Activated B cell treated with CpG ODN at 0.5 μM for 24 hours (primary cell): ENCODE measurements at places on chromosomes 16 and 17.

DNA sequence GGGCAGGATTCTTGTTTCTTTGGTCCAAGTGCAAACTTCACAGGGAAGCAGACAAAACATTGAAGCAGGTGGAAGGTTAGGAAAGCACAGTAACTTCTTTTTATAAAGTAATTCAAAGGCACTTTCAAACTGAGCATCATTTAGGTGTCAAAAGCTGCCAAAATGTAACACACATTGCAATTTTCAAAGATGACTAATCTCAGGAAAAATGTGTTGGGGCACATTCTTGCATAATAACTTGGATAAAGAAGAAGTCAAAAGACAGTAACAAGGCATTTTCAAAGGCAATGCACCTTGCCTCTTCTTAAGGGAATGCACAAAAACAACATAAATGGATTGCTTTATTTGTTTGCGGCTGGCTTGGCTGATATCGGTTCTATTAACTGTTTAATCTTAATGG is 3.6 kb downstream of the KCNJ2 start:
- H3K36me3 ChIP-seq = no peaks in the 10 kb centered on the region
- no peak overlapping the region for H3K4me3 ChIP-seq
- H3K27ac ChIP-seq = no peak overlapping the region
- peaks cover 17% of the 10 kb centered on the region for H3K4me1 ChIP-seq
- H3K27me3 ChIP-seq = peaks cover 20% of the 10 kb centered on the region

DNA sequence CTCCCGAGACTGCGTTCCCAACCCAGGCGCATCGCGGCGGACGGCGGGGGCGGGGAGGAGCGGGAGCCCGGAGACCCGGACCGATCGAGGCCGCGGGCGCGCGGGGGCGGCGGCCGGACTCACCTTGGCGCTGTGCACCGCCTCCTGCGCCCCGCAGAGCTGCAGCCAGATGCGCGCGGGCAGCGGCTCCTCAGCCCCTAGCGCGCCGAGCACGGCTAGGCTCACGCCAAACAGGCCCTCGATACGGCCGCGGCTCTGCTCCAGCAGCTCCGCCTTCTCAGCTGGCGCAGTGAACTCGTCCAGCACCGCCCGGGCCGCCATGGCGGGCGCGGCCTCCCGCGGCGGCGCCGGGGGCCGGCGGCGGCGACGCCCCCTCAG is 339 bp downstream of the N4BP1 start:
- H3K4me3 ChIP-seq = peak overlapping the region; percentile 89
- no peak for DNase-seq
- H3K27ac ChIP-seq = peak overlapping the region; percentile 78
- H3K4me1 ChIP-seq = peaks cover 30% of the 10 kb centered on the region
- H3K36me3 ChIP-seq = peaks cover 6% of the 10 kb centered on the region

DNA sequence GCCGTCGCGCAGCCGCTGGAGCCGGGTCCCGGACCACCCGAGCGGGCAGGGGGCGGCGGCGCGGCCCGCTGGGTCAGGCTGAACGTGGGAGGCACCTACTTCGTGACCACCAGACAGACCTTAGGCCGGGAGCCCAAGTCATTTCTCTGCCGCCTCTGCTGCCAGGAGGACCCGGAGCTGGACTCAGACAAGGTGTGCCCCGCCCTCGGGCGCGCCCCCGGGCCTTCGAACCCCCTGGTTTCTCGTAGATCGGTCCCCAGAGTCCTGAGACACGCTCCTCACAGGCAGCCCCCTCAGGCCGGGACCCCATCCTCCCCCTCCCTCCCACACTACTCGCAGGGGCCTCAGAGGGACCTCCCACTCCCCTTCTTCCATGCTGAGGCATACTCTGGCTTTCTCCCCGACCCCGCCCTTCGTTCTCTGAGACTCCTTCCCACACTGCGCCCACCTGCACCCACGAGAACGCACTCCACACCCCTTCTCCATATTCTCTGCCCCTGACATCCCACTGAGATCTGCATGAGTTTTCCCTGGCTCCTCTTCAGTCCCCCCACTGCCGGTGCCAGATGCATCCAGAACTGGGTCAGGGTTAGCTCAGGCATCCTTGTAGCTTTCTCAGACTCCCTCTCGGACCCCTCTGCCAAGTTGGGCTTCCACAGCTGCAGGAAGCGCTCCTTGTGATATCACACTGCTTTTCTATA is 523 bp downstream of the KCTD2 start:
- H3K4me1 ChIP-seq = peaks cover 37% of the 10 kb centered on the region
- peak overlapping the region; percentile 88 for H3K4me3 ChIP-seq
- peaks cover 29% of the 10 kb centered on the region for H3K36me3 ChIP-seq
- H3K27me3 ChIP-seq = no peaks in the 10 kb centered on the region
- H3K27ac ChIP-seq = peak overlapping the region; percentile 78
- DNase-seq = no peak

DNA sequence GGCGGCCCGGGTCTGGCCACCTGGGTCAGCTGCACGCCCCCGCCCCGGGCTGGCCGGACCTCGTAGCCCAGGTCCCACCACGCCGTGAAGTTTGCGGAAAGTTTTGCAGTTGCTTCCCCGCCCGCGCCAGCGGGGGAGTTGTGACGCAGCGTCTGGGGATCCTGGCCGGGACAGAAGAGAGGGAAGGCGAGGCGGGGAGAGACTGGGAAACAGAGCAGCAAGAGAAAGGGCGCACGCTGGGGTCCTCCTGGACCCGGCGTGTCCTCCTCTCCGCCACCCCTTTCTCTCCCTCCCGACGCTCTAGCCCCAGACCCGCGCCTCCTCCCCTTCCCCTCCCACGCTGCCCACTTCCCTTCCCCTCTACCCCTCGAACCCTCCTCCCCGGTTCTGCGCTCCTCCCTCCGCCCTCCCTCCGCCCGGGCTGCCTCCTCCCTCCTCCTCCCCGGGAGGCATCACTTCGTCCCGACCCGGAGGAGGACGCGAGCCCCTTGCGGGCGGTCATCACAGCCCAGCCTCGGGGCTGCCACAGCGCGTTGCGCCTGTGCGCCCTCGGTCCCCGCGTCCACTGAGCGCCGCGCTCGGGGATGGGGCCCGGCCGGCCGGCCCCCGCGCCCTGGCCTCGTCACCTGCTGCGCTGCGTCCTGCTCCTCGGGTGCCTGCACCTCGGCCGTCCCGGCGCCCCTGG is at the start of gene MRC2:
Gene MRC2 (plus strand): TSS at position 452 of the 685 bp plus-strand sequence. CDS start 133 bp downstream, at position 585.
- H3K36me3 ChIP-seq = no peaks in the 10 kb centered on the region
- H3K4me1 ChIP-seq = peaks cover 13% of the 10 kb centered on the region
- no peak within 1 kb of the TSS for H3K27ac ChIP-seq
- DNase-seq = no peak
- peak within 1 kb of the TSS; percentile 66 for H3K4me3 ChIP-seq

- H3K4me3 ChIP-seq = peak within 1 kb of the TSS; percentile 99
- H3K27ac ChIP-seq = peak within 1 kb of the TSS; percentile 96
- H3K36me3 ChIP-seq = peaks cover 6% of the 10 kb centered on the region
- DNase-seq = peak; percentile 62
- H3K4me1 ChIP-seq = peaks cover 23% of the 10 kb centered on the region
These were observed at the start of gene SGSM2 for GRCh38 chr17:2336852-2337543. Gene SGSM2 (plus strand): TSS chr17:2337501. CDS start chr17:2337689, 188 bp downstream.

GRCh38 chr17:45022655-45023339 is 28.6 kb downstream of the DCAKD start:
- peaks cover 32% of the 10 kb centered on the region for H3K27me3 ChIP-seq
- no peak for DNase-seq
- H3K4me1 ChIP-seq = peaks cover 32% of the 10 kb centered on the region
- H3K4me3 ChIP-seq = no peak overlapping the region

DNA sequence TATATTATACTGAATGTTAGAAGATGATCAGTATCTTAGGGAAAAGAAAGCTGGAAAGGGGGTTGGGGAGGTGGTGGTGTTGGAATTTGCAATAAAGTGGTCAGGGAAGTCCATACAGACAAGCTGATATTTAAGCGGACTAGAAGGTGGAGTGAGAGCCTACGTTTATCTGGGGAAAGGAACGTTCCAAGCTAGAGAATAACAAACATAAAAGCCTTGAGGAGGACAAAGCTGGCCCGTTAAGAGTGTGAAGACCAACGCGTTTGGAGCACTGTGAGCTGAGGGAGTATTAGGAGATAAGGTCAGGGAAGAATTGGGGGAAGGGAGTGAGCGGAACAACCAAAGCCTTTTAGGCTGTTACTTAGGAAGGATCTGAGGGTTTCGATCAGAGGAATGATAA is 1.4 kb downstream of the DDX42 start:
- DNase-seq = no peak
- H3K4me3 ChIP-seq = peak overlapping the region; percentile 92
- H3K36me3 ChIP-seq = peaks cover 63% of the 10 kb centered on the region
- peaks cover 64% of the 10 kb centered on the region for H3K4me1 ChIP-seq

DNA sequence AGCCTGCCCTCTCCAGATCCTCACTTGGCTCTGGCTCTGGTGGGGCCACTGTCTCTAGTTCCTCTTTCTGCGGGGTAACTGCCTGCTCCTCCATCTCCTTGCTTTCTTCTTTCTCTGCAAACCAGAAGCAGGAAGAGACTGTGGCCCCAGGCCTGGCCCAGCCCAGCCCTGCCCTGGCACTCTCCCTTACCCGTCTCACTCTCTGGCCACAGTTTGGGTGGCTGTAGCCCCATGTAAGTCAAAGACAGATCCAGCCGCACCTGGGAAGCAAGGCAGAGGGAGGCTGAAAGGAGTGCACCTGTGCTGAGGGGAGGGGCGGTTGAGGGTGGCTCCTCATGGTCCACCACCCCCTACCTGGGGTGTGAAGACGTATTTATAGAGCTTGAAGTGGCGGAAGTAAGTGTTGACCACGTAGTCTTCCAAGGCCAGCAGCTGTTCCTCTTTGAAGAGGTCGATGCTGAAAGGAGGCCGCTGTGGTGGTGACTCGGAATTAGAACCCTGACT is 2.8 kb downstream of the CFAP119 start:
- peaks cover 52% of the 10 kb centered on the region for H3K36me3 ChIP-seq
- no peaks in the 10 kb centered on the region for H3K27me3 ChIP-seq
- no peak for DNase-seq

GRCh38 chr17:75557075-75557851 is 30.3 kb upstream of the MYO15B start:
- no peak overlapping the region for H3K27ac ChIP-seq
- H3K36me3 ChIP-seq = peaks cover 3% of the 10 kb centered on the region
- no peak for DNase-seq

GRCh38 chr16:1674751-1675664 is 3.1 kb upstream of the JPT2 start:
- peaks cover 60% of the 10 kb centered on the region for H3K36me3 ChIP-seq
- H3K27me3 ChIP-seq = no peaks in the 10 kb centered on the region
- no peak overlapping the region for H3K27ac ChIP-seq
- no peak for DNase-seq
- H3K4me1 ChIP-seq = peaks cover 14% of the 10 kb centered on the region

- DNase-seq = no peak
- H3K27ac ChIP-seq = peak within 1 kb of the TSS; percentile 30
- H3K4me3 ChIP-seq = no peak within 1 kb of the TSS
- no peaks in the 10 kb centered on the region for H3K36me3 ChIP-seq
- peaks cover 19% of the 10 kb centered on the region for H3K4me1 ChIP-seq
These were observed at the start of gene AHSP for GRCh38 chr16:31527734-31528274. Gene AHSP (plus strand): TSS chr16:31527900. CDS start chr16:31528140, 240 bp downstream.

DNA sequence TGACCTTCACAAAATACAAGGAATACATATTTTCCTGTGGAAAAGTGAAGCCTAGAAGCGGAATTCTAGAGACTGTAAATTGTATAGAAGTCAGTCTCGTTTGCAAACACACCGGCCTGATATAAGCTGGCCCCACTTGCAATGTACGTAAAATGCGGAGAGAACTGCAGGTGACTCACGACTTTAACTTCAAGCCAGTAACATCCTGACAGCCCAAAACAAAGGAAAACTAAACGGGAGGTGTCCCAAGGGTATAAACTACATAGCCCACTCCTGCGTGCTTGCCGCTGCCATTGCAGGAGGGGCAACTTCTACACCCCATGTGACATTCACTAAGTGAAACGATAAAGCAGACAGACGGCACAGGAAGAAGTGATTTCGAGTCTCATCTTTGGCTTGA is 101.6 kb downstream of the CYTH1 start:
- H3K27me3 ChIP-seq = no peaks in the 10 kb centered on the region
- H3K36me3 ChIP-seq = peaks cover 91% of the 10 kb centered on the region
- no peak overlapping the region for H3K27ac ChIP-seq

- no peak overlapping the region for H3K27ac ChIP-seq
- no peak for DNase-seq
- peaks cover 47% of the 10 kb centered on the region for H3K27me3 ChIP-seq
- H3K36me3 ChIP-seq = no peaks in the 10 kb centered on the region
- H3K4me3 ChIP-seq = no peak overlapping the region
- H3K4me1 ChIP-seq = peaks cover 6% of the 10 kb centered on the region
These were observed 41.1 kb downstream of the AHSP start for GRCh38 chr16:31568577-31569359.

DNA sequence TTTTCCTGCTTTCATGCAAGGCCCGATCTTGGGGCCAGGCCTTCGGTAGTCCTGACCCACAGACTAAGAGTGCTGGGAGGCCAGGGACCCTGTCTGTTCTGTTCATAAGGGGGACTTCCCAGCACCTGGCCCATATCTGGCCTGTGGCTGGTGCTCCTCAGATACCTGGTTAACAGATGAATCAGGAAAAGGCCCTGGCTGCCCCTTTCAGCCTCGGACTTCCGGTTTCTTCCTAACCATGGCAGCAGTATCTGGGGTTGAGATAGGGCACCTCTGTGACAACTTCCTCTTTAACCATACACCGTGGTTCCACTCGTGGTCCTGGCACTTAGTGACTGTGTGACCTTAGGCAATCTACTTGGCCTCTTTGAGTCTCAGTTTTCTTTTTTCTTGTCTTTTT is 18.4 kb downstream of the PLCG2 start:
- peaks cover 87% of the 10 kb centered on the region for H3K4me1 ChIP-seq
- DNase-seq = peak; percentile 47
- peak overlapping the region; percentile 89 for H3K27ac ChIP-seq
- H3K4me3 ChIP-seq = peak overlapping the region; percentile 67
- no peaks in the 10 kb centered on the region for H3K27me3 ChIP-seq
- peaks cover 66% of the 10 kb centered on the region for H3K36me3 ChIP-seq

DNA sequence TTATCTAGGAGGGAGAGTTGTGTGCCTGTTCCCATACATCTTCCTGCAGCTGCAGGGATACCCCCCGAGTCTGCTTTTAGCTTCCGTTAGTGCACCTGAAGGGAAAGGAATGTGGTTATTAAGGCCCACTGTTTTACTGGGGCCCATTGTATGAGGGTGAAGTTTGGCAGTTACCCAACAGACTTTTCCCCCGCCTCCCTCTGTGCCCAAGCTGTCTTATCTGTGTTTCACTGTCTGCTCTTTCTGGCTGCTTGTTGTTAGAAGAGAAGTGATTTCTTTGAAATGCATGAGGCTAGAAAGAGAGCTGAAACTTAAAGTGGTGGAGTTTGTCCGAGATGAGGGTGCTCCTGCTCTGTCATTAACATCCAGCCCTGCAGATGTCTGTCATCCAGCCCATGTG is 7.4 kb upstream of the OR1A2 start:
- H3K27me3 ChIP-seq = peaks cover 11% of the 10 kb centered on the region
- H3K4me3 ChIP-seq = no peak overlapping the region
- no peak for DNase-seq
- H3K4me1 ChIP-seq = no peaks in the 10 kb centered on the region
- H3K27ac ChIP-seq = no peak overlapping the region
- no peaks in the 10 kb centered on the region for H3K36me3 ChIP-seq
